Stimulated activated CD8-positive, alpha-beta memory T cell treated with anti-CD3 and anti-CD28 coated beads, Interleukin-4, amount 100 ng/mL, for 1 hour (primary cell): ENCODE measurements at places on chromosomes 16 and 17.

DNA sequence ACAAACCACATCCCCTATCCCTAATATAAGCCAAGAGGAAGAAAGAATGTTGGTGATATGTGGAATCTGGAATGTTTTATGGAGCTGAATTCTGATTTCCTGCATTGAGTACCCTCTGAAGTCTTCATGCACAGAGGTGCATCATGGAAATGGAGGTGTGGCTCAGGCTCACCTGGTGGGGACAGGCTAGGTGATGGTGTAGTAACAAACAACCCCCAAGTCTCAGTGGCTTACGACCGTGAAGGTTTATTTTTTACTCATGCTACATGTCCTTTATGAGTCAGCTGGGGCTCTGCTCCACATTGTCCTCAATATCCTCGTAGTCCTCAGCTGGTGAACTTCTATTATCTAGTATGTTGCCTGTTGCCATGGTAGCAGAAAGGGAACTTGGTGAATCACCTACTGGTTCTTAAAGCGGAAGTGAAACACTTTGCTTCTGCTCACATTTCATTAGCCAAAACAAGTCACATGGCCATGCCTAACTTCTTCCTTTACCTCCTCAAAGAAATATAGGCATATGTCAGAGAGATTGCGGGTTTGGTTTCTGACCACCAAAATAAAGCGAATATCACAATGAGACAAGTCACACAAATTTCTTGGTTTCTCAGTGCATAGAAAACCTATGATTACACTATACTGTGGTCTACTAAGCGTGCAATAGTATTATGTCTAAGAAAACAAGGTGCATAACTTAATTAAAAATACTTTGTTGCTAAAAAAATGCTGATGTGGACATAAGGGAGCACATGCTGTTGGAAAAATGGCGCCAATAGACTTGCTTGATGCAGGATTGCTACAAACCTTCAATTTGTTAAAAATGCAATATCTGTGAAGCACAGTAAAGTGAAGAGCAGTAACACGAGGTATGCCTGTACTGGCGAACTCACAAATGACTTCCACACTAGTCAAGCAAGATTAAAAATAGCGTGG lies at the start of gene PMFBP1:
Gene PMFBP1, minus strand, starts transcription at position 51 of the 930 bp plus-strand sequence. CDS start 947 bp downstream, outside the sequence.
- DNase-seq: no peak

DNA sequence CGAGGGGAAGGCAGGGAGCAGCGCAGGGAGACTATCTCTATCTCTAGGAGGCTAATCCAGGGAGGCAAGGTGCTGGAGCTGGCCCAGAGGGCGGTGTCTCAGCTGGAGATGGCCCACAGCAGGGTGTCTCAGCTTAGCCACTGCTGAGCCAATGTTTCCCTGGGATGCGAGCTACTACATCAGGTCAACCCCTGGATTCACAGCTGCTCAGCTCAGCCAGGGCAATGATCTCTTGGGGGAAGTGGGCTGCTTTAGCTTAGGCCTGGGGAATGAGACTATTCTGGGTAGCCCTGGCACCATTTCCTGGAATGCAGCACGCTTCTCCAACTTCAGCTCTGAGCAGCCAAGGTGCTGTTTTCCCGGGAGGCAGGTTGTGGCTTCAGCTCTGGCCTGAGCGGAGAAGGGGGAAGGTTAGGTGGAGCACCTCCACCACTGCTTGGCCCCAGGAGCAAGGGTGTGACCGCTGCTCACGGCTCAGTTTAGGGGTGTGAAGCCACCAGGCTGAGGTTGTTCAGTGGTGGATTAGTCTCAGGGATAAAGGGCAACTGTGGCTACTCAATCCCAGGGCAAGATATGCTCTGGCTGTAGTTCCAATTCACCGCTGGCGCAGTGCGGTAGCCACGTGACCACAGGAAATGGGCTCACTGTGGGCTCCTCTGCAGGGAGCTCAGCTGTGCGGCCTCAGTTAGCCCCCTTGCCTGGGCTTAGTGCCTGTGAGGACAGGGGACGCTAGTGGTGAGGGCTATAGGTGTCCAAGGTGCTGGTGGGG lies 5.2 kb upstream of the PRSS21 start:
- no peak for DNase-seq

DNA sequence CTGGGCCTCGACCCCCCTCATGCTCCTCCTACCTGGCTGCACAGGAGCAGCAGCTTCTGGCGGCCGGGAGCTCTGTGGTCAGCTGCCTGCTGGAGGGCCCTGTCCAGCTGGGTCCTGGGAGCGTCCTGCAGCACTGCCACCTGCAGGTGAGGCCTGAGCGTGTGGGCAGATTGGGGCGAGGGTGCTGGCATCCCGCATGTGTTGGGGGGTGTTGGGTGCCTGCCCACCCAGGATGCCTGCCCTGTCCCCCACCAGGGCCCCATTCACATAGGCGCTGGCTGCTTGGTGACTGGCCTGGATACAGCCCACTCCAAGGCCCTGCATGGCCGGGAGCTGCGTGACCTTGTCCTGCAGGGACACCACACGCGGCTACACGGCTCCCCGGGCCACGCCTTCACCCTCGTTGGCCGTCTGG lies 16.5 kb downstream of the FCSK start:
- no peak for DNase-seq

DNA sequence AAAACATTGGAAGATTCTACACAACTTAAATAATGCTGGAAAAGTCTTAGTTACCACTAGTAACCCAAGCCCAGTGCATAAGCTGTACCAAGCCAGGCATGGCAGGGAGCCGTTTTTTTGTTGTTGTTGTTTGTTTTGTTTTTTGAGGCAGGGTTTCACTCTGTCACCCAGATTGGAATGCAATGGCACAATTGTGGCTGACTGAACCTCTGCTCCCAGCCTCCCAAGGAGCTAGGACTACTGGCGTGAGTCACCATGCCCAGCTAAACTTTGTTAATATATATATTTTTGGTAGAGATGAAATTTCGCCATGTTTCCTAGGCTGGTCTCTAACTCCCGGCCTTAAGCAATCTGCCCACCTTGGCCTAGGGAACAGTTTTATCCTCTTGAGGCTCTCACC lies 564 bp upstream of the TMIGD1 start:
- DNase-seq: no peak

GRCh38 chr17:61429274-61429673 lies 22.9 kb upstream of the TBX4 start:
- DNase-seq: no peak

DNA sequence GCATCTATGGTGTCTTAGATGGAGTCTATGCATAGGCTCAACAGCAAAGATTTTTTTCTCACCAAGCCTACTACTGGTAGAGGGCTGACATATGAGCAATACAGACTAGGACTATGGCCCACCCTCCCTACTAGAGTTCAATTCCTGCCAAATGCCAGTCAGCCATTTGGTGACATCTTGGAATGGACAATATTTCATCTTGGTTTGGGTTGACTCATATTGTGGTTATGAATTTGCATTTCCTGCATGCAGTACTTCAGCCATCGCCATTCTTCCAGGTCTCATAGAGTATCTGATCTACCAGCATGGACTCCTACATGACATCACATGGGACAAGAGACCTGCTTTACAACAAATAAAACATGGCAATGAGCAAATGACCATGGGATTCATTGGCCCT lies 778.1 kb upstream of the SOX9 start:
- no peak for DNase-seq

DNA sequence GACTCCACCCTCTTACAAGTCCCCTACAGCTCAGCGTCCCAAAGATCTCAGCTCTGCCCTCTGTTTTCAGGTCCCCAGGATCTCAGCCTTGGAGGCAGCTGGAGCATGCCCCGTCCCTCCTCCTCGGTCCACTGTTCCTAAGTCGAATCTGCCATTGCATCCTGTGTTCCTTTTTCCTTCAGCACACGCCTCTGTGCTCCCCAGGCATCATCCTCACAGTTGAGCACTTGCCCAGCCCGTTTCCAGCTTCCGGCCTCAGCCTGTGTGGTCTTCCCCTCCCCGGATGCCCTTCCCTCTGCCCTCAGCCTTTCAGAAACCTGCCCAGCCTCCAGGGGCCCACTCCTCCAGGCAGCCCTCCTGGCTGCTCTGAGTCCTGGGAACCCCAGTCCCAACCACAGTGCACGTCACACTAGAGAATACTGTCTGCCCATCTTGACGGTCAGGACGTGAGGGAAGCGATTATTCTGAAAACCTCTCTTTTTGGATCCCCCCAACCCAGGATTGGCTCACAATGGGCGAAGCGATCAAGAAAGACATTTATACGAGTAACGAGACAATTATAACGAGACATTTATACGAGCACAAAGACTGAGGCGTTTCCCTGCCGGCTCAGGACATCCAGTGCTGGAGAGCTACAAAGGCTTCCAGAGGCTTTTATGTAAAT lies 41.4 kb downstream of the RPH3AL start:
- DNase-seq: no peak

GRCh38 chr16:59369523-59369922 lies 635.4 kb upstream of the GOT2 start:
- DNase-seq: no peak
